EH (cell line): ENCODE measurements at places on chromosomes 2 and 18.

- peak; percentile 77 for DNase-seq
Observed at GRCh38 chr2:128746356-128746755, 427.7 kb upstream of the HS6ST1 start.

DNA sequence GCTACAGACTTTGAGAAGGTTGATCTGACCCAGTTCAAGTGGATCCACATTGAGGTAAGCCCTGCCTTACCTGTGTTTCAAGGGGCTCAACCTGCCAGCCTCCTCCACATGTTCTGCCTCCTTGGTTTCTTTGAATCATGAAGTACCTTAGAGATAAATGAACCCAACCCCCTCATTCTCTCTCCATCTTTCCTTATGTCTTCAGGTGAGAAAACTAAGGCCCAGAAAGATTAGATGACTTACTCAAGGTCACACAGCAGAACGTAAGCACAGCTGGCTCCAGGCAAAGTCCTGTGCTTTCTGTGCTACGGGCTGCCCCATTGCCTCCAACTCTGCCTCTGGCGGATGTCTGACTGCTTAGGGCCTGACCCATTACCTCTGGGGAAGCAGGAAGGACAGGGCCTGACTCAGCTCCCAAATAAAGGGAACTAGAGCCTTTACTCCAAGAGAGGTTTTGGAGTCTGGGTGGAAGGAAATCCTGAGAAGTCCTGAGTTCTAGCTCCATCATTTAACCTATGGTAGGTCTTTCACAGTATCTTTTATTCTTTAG lies 10.3 kb downstream of the KHK start:
- DNase-seq = no peak

DNA sequence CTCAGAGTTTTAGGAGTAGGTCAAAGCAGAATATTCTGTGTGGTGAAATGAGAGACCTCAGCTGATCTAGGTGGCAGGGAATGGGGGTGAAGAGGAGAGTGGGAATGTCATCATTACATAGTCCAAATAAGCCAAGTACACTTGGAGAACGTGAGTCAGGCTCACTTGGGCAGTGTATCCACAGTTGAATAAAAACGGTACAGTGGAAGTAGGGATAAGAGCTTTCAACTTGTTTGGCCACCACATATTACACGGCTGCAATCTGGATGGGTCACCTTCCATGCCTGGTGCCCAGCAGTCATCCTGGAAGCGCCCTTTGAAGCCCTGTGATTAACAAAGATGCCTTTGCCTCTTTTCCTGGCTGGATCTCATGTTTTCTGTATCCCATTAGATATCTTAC lies 28.6 kb downstream of the MIB1 start:
- peak; percentile 35 for DNase-seq

GRCh38 chr2:14220101-14220500 lies 412.4 kb upstream of the LRATD1 start:
- DNase-seq = no peak

- no peak for DNase-seq
Observed at GRCh38 chr18:12288403-12288755, 19.7 kb upstream of the TUBB6 start.

GRCh38 chr2:128667391-128667790 lies 348.7 kb upstream of the HS6ST1 start:
- no peak for DNase-seq

- DNase-seq = no peak
Observed at GRCh38 chr18:4399929-4400328, 55.2 kb downstream of the DLGAP1 start.

DNA sequence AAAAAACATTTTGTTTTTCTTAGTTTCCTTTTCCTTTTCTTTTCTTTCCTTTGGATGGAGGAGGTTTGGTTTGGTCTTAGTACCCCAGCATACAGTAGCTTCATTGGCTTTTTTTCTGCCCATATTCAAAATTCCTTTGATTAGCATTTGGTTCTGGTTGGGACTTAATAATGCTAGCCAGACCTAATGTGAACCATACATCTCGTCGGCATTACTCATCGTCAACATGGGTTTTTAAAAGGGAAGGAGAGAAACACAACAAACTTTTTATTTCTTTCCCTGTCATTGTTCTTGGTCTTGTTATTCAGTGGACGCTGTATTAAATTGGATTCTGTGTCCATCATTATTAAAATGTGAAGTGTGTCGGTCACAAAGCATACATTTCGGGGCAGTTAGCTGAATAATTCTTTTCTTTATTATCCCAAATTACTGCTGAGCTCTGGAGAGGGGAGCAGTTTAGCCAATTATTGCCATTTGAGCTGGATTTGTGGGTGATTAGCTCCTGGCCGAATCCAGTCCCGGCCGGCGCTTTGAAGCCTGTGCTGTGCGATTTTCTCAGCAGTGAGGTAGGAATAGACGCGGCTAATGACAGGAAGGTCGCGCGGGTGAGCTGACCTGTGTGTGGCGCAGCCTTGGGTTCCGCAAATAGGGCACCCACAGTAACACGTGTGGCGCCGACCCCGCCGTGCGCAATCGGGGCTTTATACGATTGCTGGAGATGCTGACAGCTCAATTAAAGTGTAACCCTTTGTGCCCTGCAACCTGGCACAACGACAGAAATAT lies 303.3 kb downstream of the GBX2 start:
- peak; percentile 57 for DNase-seq
